PC-9 (cell line): ENCODE measurements at places on chromosomes 6 and 20.

GRCh38 chr20:40767615-40767924 lies 78.5 kb upstream of the MAFB start:
- DNase-seq, result no peak

GRCh38 chr20:38230957-38231526 lies 29.5 kb downstream of the KIAA1755 start:
- DNase-seq, result no peak

DNA sequence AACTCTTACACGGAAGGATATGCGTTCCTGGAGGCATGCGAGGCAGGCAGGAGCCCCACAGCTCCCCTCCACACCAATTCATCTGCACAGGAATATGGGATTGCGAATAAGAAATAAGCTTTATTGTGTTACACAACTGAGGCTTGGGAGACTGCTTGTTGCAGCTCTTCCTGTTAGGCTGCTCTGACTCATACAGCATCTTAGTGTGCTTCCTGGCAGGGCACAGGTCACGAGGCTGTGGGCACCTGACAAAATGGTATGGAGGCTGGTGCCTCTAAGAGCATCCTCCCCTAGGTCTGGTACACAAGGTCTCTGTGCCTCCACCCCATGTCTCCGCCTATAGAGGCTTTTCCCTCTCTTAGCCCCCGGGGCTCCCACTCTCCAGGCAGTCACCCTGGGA lies 6.8 kb downstream of the SLC22A3 start:
- DNase-seq, result peak; percentile 67

DNA sequence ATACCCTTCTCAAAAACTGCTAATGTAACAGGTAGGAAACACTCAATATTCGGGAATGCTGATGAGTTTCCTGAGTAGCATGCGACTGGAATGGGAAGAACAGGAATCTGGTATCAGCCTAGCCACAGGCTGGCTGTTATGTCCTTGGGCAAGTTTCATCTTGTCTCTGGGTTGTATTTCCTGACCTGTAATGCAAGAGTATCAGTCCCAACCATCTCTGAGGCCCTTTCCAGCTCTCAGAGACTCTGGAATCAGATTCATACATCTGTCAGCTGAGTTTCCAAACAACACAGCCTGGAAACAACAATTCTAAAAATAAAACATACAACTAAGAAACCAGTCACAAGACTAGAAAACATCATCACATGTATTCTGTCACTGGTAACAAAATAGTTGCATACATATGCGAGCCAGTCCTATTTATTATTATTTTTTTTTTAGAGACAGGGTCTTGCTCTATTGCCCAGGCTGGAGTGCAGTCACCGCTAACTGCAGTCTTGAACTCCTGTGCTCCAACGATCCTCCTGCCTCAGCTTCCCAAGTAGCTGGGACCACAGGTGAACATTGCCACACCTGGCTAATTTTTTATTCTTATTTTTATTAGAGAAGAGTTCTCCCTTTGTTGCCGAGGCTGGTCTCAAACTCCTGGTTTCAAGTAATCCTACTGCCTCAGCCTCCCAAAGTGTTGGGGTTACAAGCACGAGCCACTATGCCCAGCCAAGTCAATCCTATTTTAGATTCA lies 16.7 kb upstream of the TFAP2A start:
- DNase-seq, result no peak

- DNase-seq, result no peak
Measured at GRCh38 chr20:1761598-1761997, 104.0 kb upstream of the SIRPG start.

DNA sequence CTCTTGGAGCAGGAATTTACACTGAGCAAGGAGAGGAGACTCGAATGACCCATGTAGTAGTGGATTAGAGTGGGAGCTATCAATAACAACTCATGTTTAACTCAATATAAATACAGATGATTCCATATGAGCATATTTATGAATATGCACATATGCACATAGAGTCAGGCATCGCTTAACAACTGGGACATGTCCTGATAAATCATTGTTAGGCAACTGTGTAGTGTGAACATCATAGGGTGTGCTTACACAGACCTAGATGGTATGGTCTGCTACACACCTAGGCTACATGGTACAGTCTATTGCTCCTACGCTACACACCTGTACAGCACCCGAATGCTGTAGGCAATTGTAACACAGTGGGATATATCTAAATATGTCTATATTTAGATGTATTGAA lies 75.9 kb upstream of the RALGAPA2 start:
- DNase-seq, result no peak

- DNase-seq, result peak; percentile 36
Measured at GRCh38 chr20:25252686-25253421, 5.0 kb downstream of the PYGB start.

DNA sequence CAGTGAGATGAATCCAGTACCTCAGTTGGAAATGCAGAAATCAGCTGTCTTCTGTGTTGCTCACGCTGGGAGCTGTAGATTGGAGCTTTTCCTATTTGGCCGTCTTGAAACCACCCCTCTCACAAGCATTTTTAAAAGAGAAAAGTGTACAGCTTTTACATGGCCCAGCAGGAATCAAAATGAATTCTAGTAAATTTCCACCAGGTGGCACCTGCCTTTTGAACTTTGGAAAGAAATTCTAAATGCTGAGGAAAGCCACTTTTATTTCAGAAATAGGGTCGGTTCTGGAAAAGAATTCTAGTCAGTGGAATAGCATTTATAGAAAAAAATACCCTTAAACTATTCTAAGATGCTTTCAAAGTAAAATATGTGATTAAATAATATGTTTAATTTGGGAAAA lies 647.8 kb downstream of the CD109 start:
- DNase-seq, result no peak

GRCh38 chr6:88008411-88008810 lies 39.2 kb upstream of the SPACA1 start:
- DNase-seq, result no peak

DNA sequence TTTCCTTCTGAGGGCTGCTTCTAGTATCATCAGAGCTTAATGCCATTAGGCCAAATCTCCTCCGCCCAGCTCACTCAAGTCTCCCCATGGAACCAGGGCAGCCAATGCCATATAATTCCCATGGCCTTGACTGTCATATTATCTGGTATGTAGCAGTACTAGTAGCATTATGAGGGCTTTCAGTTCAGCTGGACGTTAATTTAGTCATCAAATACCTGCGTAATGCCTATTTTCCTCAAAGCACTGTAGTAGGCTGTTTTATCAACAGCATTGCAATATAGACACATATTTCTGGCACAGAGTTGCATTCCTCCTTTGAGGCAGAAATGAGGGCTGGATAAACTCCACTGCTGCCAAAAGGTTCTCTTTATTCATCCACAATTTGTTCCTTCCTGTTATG lies 1.7 kb downstream of the KCTD20 start:
- DNase-seq, result no peak

DNA sequence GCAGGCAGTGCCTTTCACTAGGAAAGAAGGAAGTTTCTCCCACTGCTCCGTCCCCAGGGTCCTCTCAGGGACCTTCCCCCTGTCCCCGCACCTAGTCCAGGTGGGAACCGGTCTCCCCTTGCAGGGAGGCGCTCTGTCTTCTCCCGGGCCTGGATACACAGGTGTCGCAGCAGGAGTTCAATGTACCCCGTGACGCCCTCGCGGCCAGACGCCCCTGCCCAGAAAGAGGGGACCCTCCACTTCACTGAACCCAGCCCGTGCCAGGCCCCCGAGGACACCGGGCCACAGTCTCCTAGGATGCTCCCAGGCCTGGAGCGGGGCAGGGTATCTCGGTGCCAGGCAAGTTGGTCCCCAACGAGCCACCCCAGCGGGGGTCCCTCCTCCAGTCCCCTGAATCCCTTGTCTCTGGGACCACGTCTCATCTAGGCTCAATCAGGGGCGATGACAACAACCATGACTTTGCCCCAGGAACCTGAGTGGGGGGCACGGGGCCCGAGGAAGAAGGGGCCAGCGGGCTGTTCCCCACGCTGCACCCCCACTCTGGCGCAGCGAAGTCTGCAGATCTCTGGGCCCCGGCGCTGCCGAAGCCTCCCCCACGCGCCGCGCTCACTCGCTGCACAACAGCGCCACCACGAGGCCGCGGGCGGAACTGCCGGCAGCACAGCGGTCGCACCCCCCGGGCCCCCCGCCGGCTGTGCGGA lies 103.0 kb downstream of the EDN3 start:
- DNase-seq, result no peak

DNA sequence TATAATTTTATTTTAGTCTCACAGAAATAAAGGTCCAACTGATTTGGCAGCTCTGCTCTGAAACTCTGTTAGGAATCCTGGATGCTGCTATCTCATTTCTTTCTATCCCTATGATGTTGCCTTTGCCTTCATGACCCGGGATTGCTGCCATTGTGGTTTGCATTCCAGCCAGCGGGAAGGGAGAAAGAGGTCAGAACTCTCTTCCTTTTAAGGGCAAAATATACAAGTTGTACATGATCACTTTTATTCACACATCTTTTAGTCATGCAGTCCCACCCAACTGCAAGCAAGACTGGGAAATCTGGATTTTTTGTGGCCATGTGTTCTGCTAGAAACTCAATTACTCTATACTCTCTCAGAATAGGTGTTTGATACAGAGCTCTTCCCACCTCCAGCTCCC lies 263.1 kb upstream of the ZFP64 start:
- DNase-seq, result no peak

- no peak for DNase-seq
Measured at GRCh38 chr20:62409931-62410745, 3.1 kb upstream of the CABLES2 start.

DNA sequence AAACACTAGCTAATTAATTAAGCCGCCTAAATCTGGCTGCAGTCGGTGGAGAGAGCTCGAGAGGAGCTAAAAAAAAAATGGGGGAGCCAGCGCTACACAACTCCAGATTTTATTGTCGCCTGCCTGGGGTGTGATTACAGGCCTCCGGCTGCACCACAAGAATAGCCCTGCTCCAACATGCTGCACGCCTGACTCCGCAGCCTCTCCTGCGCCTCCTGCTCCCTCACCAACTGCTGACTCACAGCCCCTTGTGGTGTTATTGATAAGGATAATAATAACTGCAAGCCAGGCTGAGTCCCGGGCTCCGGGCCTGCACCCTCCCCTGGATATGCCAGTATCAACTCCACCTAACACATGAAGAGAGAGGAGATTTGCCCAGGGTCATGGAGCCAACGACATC lies 16.8 kb downstream of the SIRPA start:
- no peak for DNase-seq

- DNase-seq, result no peak
Measured at GRCh38 chr6:8191629-8192028, 89.3 kb upstream of the EEF1E1 start.

- DNase-seq, result no peak
Measured at GRCh38 chr6:104109806-104110205, 749.9 kb downstream of the HACE1 start.

DNA sequence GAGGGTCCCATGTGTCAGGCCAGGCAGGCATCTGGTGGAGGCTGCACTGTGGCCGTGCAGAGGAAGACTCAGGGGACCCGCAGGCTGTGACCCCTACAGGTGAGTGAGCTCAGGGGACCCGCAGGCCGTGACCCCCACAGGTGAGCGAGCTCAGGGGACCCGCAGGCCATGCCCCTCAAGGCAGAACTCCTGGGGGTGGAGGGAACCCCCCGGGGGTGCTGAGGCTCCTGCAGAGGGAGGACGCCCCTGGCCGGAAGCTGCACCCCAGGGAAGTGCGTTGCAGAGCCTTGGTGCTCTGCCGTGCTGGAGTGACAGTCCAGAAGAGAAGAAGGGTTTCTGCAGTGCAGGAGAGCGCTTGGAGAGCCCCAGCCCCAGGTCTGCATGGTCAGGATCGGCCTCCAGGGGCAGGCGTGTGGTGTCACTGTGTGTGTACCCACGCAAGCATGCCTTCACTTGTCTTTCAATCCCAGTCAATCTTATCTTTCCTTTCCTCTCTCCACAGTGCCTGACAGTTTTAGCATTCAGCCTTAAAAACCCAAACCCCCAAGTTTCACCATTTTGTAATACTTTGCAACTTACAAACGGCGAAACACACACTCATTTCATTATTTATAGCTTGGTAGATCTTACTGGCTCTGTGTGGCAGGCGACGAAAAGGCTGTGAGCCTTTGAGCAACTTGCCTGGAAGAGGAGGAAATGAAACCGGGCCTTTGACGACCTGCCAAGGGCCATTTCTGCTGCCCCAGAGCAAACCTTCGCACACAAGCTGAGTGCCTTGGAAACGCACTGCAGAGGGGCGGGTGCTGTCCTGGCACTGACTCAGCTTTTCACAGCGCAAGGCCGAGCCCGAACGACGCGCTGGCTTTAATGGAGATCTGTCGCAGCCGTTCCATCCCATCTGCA lies 101.4 kb upstream of the AGPAT4 start:
- no peak for DNase-seq

GRCh38 chr6:117481278-117481925 lies 1.1 kb upstream of the DCBLD1 start:
- DNase-seq, result no peak

DNA sequence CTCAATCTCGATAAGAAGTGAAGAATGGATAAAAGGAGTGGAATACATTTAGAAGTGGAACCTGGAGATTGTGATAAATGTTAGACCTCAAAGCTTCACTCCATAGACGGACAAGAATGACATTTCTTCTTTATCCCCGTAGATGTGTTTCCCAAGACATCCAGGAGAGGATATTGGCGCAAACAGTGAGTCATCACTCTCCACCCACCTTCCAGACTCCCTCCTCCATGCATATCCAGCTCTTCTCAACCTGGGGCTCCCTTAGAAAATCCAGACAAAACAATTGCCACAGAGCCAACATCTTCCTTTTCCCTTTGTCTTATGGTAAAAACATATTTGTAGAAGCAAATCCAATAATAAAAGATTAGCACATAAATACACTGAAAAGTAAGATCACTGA lies 586.1 kb downstream of the PTPRT start:
- DNase-seq, result no peak

DNA sequence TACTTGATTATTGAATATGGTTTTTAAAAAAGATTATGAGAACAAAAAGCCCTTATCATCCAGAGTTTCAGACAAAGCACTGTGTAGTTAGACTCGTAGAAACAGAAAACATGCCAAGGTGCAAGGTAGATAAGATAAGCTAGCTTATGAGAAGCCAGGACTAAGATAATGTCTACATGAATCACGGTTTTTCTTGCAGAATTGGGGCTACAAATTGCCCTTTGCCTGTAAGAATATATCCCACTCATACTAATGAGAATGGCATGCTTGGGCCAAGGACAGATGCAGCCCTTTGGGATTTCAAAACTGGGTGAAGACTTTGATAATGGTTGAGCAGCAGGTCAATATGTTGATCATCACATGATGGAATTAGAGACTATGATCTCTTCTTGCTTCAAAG lies 165.3 kb upstream of the PREP start:
- no peak for DNase-seq

- DNase-seq, result no peak
Measured at GRCh38 chr6:96811670-96812069, 25.6 kb downstream of the GPR63 start.

- DNase-seq, result no peak
Measured at GRCh38 chr6:169291646-169292337, 38.1 kb upstream of the THBS2 start.
